Activated effector memory CD4-positive, alpha-beta T cell treated with Interleukin-2 at 50 U/mL for 16 hours (primary cell): ENCODE measurements at places on chromosomes 5 and 9.

DNA sequence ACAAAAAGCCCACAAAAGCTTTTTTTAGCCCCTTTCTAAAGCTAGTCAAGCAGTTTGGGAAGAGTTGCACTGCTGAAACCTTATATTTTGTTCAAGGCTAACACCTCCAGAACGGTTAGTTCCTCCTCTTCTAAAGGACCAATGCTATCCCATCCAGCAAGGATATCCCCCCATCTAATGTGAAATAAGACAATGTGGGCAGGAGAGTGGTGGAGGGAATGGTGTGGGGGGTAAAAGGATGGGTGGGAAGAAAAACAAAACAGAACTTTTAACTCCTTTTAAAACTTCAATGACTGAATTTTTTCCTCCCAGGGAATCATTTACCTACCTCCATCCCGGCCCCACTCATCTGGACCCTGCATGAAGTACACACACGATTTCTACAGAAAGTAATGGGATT, 21.2 kb downstream of the PTCH1 start:
- no peak for DNase-seq

DNA sequence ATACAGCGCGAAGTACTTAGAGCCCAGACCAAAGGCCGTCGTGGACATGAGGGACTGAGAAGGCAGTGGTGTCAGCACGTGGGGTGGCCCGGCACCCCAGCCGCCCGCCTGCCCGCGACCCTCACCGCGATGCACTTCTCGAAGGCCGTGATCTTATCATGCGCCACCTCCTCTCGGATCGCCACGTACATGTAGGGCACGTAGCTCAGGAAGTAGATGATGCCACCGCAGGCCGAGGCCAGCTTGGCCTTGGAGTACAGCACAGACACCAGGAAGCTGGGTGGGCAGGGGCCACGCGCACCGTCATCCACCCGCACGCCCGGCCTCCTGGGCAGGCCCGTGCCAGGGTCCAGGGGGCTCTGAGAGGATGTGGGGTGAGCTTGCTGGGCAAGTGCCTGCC, 11.0 kb downstream of the ABCA2 start:
- no peak for DNase-seq

DNA sequence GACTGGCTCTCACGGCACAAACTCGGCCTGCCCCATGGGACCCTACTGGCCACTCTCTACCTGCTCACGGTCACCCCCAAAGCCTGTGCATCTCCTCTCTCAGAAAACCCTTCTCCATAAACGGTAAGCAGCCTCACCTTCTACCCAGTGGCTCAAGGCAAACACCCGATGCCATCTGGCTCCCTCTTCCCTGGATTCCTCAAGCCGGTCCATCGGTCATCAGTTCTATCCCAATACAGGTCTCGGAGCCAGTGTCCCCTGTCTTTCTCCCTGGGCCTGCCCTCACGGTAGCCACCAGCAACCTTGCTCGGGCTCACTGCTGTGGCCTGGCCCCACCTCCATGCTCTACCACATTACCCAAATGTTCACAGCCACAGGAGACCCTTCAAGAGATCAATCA, 134.1 kb downstream of the ROR2 start:
- DNase-seq, result no peak

DNA sequence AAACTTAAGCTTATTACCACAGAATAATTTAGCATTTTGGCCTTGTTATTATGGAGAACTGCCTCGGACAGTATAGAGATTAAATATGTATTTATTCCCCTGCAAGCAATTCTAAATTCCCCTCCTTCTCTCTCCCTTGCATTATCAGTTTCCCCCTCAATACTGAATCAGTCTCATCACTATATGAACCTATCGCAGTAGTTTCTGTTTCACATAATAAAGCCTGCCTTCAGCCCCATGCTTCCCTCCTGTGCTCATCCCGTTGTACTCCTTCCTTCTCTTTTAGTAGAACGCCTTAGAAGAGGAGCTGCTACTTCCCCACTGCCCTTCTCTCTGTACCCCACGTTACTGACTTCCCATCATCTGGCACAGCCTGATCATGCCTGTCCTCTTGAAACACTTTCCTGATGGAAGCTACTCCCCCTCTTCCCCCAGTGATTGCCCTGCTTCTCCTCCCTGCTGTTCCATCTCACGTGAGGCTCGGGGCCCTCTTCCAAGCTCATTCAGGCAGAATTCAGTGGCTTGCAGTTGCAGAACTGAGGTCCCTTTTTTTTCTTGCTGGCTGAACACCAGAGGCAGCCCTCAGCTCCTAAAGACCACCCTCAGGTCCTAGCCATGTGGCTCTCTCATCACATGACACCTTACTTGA, 93.4 kb downstream of the PPIC start:
- DNase-seq, result no peak

GRCh38 chr5:50794812-50795211, 128.4 kb downstream of the PARP8 start:
- DNase-seq, result no peak

DNA sequence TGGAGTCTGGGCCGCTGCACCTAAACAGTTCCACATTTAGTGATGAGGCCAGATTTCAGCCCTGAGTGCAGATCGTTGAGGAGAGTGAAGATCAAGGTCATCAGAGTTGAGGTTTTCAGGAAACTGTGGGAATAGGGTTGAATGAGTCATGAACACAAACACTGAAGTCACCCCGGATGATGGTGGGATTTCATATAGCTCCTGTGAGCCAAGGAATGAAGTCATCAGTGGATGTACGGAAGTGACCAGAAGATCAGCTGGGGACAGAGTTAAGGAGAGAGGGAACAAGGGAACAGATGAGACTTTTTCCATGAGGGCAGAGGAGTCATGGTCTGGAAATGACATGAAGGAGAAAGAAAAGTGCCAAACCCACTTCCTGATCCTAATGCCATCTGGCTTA, 36.5 kb downstream of the PALM2AKAP2 start:
- DNase-seq, result no peak

- DNase-seq, result no peak
Measured at GRCh38 chr9:33690143-33690933, 105.0 kb upstream of the PRSS3 start.

GRCh38 chr5:57896576-57896975, 414.0 kb upstream of the ACTBL2 start:
- no peak for DNase-seq

DNA sequence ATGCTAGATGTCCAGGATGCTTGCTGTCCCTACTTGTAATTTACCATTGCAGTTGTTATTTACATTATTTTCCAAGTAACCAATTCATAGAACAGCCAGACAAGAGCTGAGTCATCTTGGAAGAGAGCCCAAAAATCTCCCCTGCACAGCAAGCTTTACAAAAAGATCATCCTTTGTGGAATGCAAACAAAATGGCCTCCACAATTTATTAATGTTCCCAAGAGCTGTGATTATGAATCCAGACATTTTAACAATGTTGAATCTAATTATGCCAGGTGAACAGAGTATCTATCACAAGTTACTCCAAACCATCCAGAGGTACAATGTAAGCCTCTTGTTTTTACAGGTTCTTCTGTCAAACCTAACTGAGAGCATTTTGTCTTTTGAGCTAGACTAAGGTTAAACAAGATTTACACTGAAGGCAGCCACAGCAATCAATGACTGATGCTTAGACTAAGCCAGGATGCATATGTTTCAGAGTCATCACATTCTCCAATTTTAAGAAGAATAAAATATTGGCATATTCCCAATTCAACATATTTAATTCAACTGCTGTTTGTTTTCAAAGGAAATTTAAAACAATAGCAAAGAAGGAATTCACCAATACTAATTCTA, 95.3 kb upstream of the SLC12A2 start:
- no peak for DNase-seq

DNA sequence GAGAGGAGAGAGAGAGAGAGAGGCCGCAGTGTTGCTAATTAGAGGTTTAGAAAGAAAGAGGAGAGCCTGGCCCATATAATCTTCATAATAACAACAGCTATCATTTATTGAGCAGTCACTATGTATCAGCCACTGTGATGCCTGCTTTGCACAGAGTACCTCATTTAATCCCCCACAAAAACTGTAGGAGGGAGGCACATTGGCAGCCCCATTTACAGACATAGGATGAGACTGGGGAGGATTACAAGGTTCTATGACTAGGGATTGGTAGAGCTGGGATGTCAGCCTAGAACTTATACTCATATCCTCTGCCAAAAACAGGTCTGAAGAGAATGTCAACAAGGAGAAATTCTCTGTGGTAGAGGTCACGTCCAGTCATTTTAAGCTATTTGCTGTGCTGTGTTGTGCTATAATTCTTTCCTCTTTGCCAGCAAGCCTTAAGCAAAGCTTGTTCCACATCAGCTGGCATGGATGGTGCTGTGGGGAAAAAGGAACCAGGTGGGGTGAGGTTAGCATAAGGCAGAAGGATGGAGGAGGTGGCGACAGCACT, 6.7 kb upstream of the GCNT4 start:
- no peak for DNase-seq

DNA sequence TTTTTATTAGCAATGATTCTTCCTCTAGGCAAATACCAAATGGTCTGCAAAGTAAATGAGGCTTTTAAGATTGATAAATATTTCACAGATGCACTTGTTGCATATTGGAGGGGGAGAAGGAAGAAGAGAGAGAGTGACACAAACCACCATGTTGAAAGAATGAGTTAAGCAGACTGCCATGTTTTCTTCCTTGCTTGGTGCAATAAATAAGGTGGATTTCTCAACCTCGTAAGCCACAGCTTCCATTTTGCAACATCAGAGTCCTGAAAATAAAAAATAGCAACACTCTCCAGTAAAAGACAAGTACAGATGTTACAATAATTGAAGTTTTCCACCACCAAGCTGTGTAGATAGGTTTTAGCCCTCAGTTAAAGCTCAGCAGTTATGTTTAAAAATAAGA, 202.9 kb downstream of the SGCD start:
- DNase-seq, result no peak

DNA sequence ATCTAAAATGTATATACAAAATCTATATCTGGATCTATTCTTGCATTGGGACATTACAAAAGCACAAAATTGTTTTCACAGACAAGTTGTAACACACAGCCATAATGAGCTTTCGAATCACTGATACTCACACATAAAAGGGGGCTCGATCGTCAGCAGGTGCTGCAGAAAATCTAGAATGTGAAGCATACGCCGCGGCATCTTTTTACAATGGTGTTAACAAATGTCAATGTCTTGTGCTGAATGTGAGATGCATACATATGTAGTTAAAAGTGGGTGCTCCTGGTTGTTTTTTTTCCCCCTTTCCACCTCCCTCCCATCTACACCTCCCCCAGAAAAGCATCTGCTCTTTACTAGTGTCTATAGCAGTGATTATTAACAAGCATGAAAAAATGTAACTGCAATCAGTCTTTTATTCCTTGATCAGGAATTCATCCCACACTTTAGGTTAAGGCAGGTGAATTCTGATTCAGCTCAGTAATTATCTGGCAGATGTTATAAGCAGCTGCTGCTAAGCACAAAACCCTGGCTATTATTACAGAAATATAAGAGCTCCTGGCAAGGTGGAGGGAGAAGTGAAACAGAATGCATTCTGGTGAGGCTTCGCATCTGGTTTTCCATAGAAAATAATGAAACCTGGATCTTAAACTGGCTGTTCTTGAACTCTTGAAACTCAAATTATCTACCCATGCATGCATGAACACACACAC, 114.1 kb downstream of the MPDZ start:
- no peak for DNase-seq

DNA sequence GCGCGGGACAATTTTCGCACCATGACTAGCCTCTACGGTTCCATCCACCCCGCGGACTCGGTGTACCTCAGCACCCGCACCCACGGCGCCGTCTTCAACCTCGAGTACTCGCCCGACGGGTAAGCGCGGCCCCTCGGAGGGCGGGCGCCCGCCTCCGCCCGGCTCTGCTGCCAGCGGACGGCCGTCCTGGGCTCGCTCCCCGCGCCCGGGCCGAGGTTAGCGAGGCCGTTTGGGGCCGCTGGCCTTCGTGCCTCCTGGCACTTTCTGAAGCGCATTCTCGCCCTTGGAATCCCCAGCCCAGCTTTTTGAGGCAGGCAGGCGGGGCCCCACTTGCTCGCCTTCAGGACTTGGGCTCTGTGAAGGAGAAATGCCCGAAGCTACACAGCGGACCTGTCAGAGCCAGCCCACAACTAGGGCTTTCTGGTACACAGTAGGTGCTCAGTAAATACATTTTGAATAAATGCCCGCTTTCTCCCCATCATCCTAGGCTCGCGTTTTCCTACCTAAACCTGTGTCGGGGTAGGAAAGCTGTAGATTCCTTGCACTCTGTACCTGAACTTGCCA, 772 bp downstream of the DCAF10 start:
- DNase-seq, result no peak

GRCh38 chr9:134564431-134565170, 77.0 kb upstream of the COL5A1 start:
- DNase-seq, result no peak

DNA sequence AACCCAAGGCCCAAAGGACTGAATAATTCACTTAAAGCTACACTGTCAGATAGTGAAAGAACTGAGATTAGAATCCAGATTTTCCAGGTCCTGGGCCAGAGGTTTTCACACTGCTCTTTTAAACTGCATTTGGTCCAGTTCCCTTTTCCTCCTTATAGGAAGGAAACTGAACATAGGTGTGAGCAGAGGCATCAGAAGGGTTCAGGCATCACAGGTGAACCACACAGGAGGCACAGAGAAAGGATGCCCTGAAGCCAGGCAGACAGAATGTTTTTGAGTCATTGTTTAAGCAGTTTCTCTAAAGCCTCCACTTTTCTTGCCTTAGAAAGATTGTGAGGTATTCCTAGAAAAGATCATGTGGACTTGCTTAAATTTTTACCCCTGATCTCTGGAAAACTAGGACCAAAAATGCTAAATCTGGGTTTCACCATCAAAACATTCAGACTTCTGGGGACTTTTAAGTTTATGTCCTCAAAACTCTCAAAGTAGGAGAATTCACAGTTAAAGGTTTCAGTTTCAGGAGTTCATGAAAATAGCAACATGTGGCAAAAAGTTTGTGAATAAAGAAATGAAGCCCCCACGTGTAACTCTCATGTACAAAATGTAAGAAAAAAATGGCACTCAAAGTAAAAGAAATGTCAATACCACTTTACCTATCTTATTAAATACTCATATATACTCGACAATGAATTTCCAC, 386.1 kb downstream of the NTRK2 start:
- no peak for DNase-seq

- no peak for DNase-seq
Measured at GRCh38 chr5:13972029-13972428, 27.5 kb upstream of the DNAH5 start.

DNA sequence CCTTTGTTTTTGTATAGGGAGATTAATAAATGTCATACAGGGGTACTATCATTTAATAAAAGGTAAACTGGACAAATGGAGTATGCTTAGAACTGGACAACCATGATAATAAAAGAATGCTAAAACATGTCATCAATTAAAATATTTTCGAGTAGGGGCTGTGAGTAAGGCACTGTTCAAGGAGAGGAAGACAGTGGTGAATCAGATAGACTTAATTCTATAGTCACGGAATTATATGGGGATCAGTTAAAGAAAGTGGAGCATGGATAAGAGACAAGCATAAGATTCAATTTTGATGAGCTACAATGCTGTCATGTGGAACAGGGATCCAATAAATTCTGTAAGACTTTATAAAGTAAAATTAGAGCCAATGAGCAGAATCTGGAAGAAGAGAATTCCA, 104.5 kb downstream of the HMHB1 start:
- no peak for DNase-seq

DNA sequence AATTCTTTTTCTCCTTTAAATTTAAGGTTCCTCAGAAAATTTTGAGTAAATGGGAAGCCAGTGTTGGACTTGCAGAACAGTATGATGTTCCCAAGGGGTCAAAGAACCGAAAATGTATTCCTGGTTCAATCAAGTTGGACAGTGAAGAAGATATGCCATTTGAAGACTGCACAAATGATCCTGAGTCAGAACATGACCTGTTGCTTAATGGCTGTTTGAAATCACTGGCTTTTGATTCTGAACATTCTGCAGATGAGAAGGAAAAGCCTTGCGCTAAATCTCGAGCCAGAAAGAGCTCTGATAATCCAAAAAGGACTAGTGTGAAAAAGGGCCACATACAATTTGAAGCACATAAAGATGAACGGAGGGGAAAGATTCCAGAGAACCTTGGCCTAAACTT, 76.0 kb downstream of the NSD1 start:
- DNase-seq, result no peak
